ENCODE measurements at places on chromosomes 12 and 14.

- DNase-seq, result no peak
Measured at GRCh38 chr14:20934148-20934762, 21.0 kb upstream of the RNASE2 start.

DNA sequence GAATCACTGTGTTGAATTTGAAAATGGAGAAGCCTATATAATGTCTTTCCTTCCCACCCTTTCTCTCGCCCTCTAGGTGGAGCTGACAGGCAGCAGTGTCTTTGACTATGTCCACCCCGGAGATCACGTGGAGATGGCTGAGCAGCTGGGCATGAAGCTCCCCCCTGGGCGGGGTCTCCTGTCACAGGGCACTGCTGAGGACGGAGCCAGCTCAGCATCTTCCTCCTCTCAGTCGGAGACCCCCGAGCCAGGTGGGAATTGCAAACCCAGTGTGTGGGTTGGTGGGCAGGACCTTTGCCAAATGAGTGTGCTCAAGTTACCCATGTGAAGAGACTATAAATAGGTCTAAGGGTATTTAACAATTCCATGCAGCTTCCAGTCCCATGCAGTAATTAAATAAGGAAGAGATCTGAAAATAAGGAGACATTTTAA is 274.7 kb downstream of the EGLN3 start:
- no peak for DNase-seq

- no peak for DNase-seq
Measured at GRCh38 chr14:39680777-39681176, 248.5 kb upstream of the FBXO33 start.

DNA sequence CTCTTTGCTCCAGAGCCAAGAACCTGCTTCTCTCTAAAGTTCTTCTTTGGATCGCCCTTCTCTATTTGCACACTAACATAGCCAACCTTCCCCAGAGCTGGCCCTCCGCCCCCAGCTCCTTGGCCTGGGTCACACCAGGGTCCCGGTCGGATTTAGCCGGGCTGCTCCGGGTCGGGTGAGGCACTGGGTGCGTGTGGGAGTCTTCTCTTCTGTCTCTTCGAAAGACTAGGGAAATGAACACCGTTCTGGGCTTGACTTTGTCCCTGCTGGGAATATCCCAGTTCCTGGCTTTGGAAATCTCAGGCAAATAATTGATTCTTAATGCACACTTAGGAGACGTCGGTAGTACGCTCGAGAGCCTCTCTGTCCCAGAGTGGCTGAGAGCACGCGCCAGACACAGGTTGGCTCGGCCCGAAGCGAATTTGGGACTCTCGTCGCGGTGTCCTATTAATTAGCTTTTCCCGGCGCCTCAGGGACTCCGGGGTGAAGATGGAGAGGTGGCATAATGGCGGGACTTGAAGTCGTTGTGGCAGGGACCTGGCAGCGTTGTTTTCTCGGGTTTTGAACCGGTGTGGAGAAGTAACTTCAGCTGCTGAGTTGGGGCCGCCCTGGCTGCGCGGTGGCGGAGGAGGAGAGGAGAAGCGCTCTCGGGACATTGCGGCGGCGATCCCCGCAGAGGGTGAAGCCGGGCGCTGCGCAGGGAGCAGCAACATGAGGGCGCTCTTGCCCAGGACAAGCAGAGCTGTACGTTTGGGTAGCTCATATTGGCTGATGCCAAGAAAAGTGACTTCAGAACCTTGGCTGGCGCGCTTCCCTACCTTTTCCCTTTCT is 7.5 kb downstream of the FOXG1 start:
- DNase-seq, result no peak

- DNase-seq, result no peak
Measured at GRCh38 chr12:51864833-51865670, 16.5 kb upstream of the FIGNL2 start.

DNA sequence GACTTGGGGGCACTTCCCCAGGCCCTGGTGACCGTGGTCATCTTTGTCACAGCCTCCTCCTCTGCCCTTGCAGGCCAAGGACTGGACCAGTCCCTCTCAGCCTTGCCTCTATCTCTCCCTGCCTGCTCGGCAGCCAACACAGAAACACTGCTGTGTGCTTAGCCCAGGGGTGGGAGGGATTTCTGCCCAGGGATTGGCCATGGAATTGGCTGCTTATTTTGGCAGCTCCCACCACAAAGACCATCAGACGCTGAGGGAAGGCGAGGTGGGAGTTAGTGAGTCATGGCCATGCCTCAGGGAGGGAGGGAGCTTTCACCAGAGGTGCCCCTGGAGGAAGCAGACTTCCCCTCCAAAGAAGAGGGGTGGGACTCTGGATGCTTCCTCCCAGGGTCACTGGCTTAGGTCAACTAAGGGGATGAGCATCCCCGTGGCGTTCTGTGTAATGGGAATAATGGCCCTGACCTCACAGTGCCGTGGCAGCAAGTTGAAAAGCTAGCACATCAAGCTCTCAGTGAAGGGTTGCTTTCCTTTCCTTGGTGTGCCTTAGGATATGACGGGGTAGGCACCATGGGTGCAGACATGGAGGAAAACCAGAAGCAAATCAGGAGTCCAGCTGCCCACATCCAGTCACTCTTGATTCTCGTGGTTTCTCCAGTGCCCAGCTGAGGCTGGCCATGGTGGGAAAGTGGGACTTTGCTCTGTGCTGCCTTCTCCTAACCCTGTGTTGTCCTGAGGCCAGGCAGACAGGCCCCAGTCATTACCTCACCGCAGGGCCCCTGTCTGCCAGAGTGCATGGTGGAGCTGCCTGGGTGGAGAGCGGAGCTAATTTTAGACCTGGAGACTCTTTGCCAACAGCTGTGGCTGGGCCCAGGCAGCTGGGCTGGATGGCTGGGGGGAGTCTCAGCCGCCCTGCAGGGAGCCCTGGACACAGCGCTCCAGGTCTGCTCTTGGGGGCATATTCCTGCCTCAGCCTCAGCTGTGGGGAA is 21.4 kb downstream of the B4GALNT3 start:
- peak; percentile 92 for DNase-seq

GRCh38 chr14:89139404-89140247 is 277.4 kb downstream of the FOXN3 start:
- no peak for DNase-seq

DNA sequence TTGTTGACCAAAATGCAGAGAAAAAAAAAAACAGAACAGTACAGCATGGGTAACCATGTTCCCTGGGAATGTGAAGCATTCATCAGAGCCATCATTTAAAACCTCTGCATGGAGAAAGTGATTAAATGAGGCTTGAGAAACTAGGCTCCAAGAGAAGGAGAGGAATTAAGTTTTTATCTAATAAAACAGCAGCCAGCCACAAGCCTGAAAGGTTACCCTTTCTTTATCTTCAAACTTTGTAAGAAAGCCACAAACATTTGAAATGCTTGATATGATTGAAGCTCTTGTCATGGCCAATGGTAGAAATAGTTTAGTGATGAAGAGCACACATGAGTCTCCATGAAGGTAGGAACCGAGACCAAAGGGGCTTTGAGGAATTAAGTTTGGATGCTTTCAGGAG is 144.9 kb upstream of the SYT1 start:
- no peak for DNase-seq

DNA sequence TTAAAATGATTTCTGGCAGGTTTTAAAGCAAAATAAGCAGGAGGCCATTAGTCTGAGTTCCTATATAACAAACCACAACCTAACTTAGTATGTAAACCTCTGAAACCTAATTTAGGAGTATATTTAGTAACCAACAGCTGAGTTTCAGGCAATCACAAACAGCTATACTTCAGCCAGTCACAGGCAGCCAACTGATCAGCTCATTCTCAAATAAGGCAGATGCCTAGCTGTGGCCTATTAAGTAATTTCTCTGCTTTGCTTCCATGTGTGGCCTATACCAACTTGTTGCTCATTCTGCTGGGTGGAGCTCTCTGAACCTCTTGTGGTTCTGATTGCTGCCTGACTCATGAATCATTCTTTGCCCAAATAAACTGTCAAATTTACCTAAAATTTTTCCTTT is 408.9 kb upstream of the FBXO33 start:
- DNase-seq, result no peak

- DNase-seq, result no peak
Measured at GRCh38 chr14:76390621-76391020, 14.7 kb downstream of the ESRRB start.

GRCh38 chr12:38695057-38695456 is 210.3 kb downstream of the CPNE8 start:
- no peak for DNase-seq

DNA sequence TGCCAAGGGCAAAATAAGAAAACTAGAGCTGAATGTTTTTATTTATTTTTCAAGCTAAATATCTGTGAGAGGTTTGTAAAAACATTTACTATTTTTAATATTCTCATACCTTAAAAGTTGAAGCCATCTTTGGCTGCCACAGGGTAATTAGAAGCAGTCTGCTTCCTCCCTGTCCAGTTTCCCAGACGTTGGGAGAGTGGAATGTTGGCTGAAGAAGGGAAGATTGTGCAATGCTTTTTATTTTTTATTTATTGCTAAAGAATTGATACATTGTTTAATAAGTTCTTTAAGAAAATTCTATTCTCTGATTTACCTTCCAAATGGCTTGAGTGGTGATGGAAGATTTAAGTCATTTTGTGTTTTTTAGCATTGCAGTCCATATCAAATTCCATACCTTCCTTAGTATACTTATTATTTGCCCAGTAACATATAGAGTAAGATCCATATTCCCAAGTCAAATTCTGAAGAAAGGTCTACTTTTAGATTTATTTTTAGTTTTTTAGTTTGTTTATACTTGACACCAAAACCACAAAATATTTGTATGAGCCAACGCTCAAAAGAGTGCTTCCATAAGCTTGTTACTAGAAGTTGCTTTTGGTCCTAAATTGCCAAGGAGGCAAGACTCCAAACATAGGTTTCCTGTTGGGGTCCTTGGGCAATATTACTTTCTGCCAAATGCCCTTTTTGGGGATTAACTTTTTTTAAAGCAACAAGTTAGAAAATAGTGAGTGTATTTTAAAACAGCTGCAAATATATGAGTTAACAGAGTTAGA is 124.0 kb upstream of the CPM start:
- DNase-seq, result no peak

GRCh38 chr14:35215110-35215813 is 76.9 kb upstream of the PSMA6 start:
- no peak for DNase-seq
